Brain pericyte (primary cell): ENCODE measurements at places on chromosomes 16 and 17.

DNA sequence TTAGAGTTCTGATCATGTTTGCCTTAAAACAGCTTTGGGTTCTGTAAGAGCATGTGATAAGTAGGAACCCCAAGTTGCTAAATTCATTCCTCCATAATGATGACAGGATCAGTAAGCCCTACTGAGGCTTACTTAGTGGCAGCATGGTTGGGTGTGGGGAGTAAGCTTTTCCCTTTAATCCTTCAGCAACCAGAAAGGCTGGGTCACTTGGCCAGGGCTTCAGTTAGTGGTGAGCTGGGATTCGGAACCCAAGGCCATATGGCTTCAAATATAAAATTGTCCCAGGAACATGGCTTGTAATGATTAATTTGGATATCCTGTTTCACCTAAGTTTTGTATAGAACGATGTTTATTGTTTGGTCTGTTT lies 850 bp downstream of the GINS3 start:
- no peak for DNase-seq

GRCh38 chr17:43679911-43680310 lies 18.2 kb upstream of the MEOX1 start:
- DNase-seq: no peak

DNA sequence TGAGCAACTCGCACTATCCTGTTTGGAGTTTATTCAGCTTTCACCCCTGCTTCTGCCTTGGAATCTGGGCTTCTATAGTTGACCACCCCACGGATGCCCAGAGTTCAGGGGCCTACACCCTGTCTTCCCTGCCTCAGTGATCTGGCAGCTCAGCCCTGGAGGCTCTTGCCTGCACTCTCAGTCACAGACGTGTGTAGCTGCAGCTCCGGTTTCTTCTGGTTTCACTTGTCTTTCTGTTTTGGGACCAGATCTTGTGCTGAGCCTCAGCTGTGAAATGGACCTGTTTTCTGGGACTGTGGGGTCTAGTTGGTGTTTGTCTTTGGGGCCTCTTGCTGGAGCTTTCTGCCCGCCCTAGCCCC lies 5.8 kb downstream of the GPT2 start:
- DNase-seq: no peak

DNA sequence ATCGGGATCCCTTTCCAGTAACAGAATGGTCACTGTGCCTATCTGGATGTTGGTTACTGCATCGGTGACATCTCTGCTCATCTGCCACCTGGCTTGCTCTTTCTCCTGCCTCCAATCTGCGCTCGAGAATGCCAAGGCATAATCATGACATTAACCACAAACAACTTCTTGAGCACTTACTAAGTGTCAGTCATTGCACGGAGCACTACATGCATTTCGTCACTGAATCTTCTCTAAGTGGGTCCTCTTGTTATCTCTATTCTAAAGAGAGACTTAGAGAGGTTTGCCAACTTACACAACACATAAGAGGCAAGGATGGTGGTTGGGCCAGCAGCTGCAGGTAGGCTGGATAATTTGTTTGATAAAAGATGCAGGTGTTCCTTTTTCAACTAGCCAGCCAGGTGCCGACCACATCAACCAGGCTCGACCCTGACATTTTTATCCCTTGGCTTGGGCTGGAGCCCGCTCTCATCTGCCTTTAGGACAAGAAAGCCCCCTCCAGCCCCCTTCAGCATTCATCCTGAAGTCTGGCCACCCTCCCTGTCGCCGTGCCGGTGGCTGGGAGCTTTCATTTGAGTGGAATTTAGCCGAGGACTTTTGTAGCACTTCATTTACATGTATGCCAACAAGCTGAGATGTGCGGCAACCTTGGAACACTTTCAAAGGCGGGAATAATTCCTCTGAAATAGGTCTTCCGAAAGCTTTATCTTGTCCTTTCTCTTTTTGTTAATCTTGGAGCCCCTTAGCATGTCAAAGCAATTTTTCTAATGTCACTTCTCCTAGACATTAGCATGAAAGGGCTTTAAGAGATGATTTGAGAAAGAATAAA lies 89.3 kb upstream of the NKD1 start:
- no peak for DNase-seq

DNA sequence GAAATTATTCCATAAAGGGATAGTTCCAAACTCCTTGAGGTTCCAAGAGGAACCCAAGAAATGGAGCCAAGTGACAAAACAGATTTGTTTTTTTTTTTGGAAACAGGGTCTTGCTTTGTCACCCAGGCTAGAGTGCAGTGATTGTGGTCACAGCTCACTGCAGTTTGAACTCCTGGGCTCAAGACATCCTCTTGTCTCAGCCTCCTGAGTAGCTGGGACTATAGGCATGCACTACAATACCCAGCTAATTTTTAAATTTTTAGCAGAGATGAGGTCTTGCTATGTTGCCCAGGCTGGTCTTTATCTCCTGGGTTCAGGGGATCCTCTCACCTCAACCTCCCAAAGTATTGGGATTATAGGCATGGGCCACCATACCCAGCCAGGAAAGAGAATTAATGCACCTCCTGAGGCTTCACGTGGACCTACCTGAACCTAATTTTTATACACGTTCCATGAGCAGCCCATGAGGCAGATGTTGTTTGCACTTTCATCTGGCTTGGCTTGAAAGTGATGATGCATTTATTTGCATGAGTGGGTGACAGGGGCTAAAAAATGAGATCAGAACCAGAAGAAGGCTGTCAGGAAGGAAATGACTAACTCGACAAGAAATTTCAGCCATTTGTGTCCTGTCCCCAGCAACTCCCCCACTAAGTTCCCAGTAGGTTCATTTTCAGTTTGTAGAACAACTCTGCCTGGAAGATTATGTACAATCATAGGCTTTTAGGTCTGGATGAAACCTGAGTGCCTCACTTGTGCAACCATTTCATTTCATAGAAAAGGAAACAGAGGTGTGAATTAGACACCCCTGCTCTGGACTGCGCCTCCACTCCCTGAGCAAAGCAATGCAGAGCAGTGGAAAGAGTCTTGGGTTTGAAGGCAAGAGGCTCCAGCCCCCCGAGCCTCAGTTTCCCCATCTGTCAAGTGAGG lies 10.3 kb upstream of the IRF8 start:
- no peak for DNase-seq

GRCh38 chr17:44416558-44417289 lies 27.3 kb upstream of the ITGA2B start:
- no peak for DNase-seq

- DNase-seq: no peak
Observed at GRCh38 chr16:23278031-23278430, 24.1 kb upstream of the SCNN1B start.

DNA sequence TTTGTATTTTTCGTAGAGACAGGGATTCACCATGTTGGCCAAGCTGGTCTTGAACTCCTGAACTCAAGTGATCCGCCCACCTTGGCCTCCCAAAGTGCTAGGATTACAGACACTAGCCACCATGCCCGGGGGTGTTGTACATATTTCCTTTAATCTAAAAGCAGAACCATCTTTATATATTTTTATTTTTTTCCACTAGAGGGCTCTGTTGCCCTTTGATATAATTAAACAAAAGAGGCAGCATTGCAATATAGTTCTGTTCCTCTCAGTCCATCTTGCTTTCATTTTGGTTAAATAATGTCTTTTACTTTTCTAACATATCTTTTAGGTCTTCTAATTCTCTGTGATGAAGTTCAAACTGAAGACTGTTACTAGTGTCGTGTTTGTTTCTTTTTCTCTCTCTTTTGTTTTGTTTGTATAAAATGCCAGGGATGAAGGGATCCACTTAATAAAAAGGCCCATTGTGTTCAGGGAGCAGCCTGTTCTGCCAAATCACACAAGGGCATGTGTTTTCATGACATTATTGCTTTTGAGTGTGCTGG lies 23.4 kb downstream of the WWOX start:
- DNase-seq: peak; percentile 32

DNA sequence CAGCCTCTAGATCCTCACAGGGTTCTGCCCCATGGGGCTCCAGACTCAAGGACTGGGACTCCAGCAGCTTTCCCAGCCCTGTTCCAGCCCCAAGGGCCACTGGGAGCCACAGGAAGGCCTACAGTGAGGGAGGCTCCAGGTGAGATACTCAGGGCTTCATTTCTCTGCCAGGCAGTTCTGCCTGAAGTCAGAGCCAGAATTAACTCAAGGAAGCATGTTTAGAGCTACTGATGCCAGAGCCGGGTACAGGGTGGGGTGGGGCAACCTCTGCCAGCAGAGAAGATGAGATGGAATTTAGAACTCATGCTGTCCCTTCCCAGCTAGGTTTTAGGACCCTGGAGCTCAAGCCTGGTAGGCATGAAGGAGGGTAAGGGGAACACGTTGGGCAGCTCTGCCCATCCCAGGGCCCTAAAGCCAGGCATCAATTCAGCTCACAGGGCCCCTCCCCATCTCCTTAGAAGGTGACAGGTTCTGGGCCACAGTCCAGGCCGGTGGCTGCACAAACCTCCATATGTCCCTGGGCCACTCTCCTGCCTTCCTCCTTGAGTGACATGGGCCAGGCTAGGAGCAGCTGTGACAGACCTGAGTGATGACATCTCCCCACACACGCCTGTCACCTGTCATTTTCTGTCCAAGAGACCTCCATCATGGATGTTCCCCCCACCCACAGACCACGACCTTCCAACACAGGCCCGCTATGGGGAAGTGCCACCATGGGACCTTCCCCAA lies 24.5 kb upstream of the SPPL2C start:
- DNase-seq: no peak

DNA sequence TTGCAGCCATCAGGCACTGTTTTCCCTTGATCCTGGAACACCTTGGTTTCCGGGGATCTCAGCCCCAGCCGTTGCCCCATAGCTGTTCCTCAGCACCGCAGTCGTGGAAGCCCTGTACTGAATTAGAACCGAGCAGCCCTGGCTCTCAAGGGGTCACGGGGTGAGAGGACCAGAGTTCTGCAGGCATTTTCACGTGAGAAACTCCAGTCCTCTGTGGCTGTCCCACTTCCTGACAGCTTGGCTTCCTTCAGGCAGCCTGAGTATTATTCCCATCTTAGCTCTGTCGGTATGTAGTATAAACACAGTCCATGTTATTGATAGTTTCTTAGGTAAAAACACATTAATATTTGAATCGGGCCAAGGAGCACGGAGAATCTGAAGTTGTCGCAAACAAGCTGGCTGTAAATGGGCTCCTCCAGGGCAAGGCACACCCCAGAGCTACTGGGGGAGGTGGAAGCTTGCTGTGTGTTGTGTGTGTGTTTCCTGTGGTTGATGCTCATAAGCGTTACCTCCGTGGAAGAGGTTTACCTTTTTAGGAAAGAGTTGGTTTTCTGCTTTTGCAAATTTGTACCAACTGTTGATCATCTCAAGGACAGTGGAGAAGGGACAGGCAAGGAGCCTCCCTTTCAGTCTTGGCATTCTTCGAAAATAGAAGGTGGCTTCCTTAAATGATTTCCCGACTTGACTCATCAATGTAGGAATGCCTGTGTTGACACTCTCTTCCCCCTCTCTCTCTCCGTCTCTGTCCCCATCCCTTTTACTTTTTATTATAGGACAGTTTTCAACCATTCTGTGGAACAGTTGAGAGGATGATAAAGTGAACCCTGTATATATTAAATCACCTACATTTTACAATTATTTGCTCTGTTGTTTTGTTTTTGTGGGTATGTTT lies 208.9 kb upstream of the CHMP6 start:
- no peak for DNase-seq

DNA sequence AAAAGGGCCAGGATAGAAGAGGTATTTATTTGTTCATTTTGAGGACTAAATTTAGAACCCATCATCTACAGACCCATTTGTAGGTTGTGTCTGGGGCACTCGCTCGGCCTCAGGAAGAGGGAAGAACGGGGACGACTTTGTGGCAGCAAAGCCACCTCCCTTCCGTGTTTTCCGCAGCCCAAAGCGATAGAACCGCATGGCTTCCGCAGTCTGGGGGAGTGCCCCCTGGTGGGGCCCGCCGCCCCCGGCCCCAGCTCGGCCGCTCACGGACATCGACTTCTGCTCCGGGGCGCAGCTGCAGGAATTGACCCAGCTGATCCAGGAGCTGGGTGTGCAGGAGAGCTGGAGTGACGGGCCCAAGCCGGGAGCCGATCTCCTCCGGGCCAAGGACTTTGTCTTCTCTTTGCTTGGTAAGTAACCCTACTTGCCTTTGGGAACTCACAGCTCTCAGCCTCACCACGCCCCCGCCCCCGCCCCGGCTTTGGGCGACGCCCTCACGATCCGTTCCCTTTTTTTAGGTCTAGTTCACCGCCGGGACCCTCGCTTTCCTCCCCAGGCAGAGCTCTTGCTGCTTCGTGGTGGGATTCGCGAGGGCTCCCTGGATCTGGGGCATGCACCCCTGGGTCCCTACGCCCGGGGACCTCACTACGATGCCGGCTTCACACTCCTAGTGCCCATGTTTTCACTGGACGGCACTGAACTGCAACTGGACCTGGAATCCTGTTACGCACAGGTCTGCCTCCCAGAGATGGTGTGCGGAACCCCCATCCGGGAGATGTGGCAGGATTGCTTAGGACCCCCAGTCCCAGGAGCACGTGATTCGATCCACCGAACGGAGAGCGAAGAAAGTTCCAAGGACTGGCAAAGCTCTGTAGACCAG lies 681 bp downstream of the TMEM102 start:
- no peak for DNase-seq

GRCh38 chr17:74389084-74389753 lies 21.9 kb downstream of the GPR142 start:
- DNase-seq: no peak

- no peak for DNase-seq
Observed at GRCh38 chr17:66492080-66492479, 189.7 kb downstream of the PRKCA start.

- DNase-seq: no peak
Observed at GRCh38 chr17:39665642-39666224, 584 bp downstream of the TCAP start.

DNA sequence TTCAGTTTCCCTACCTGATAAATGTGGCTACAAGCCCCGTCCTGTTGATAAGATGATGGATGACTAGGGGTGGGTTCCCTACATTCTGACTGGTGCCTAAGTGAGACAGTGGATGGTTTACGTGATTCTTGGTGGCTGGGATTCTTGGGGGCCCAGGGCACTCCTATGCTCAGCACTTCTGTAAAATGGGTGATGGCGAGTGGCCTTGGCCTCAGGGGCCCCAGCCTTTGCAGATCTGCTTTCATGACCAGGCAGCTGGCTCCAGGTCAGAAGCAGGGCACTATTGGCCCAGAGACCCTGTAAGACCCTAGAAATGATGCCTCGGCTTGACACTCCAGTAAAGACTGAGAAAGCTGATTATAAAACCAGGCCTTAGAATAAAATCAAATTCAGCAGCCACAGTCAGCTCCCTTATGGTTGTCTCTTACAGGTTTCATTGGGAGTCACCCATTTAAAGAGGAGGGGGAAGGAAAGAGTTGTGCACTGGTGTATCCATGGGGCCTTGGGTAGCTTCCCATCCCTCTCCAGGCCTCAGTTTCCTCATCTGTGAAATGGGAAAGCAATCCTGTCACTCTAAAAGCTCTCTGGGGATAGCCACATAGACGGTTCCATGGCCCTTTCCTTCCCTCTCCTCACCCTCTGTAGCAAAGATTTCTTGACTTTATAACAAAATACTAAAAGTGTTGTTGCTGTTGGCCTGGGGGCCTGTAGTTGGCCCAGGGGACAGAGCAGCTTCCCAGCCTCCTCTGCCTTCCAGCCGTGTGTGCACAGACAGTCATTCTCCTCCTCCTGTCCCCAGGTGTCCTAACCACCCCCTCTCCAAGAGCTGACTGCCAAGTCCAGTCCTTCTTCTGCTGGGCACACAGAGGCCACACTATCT lies 1.2 kb downstream of the SNX20 start:
- no peak for DNase-seq

- no peak for DNase-seq
Observed at GRCh38 chr17:4499431-4500190, 930 bp downstream of the SPNS2 start.
